Fibroblast of lung (primary cell): ENCODE measurements at places on chromosomes 7 and 10. TPM values are rescaled to one million over a fixed set of nuclear protein-coding genes. Genes with fewer than 3 reads are reported as not detected.
A peak's percentile ranks its signal among the peaks of the same experiment; 100 is the strongest.

DNA sequence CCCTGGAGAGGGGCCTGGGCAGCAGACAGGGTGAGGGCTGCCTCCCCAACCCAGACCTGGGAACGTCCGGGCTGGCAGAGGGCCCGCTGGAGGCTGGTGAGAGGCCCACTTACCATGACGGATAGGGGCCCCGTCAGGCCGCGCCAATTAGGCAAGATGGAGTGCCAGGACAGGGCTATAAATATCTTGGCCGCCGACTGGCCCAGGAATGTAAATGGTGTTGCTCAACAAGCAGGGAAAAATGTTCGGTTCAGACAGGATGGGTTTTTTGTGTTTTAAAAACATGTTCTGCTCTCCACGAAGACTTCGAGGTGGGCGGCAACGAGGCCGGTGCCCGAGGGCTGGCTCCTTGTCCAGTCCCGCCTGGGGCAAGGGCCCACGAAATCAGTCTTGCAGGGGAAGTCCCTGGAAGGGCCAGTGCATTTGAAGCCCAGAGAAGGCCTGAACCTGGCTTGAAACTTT, 35.8 kb upstream of the ELN start:
- peak; percentile 81 for DNase-seq
- H3K4me1 ChIP-seq, result peaks cover 6% of the 10 kb centered on the region
- no peak overlapping the region for H3K27ac ChIP-seq
- no peaks in the 10 kb centered on the region for H3K27me3 ChIP-seq
- no peaks in the 10 kb centered on the region for H3K36me3 ChIP-seq

GRCh38 chr10:73857446-73857845, 16.9 kb downstream of the CAMK2G start:
- H3K36me3 ChIP-seq, result peaks cover 10% of the 10 kb centered on the region
- H3K27ac ChIP-seq, result no peak overlapping the region
- H3K27me3 ChIP-seq, result no peaks in the 10 kb centered on the region
- DNase-seq, result no peak
- H3K4me1 ChIP-seq, result peaks cover 6% of the 10 kb centered on the region

- no peak for DNase-seq
- peak overlapping the region; percentile 60 for H3K4me3 ChIP-seq
- H3K27me3 ChIP-seq, result no peaks in the 10 kb centered on the region
- no peaks in the 10 kb centered on the region for H3K4me1 ChIP-seq
Observed at GRCh38 chr10:96130326-96130995, 364 bp downstream of the ZNF518A start.

DNA sequence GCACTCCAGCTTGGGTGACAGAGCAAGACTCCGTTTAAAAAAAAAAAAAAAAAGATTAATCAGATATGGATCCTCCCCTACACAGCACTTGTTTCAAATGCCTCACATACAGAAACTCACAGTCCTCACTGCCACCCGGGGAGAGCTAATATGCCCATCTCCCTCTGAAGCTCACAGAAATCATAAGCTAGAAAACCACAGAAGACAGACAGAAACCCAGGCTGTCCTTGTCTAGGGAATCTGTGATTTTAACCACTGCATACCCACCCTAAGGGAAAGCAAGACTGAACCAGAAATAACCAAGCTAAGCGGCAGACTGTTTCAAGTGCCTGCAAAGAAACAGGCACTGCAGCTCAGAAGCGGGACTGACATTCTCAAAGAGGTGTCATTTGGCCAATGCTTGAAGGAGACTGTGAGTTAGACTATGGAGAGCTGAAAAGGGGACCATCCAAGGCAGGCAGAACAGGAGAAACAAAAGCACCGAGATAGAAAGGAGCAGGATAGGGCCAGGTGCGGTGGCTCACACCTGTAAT, 37.6 kb downstream of the SLC37A3 start:
- H3K27me3 ChIP-seq, result no peaks in the 10 kb centered on the region
- H3K36me3 ChIP-seq, result no peaks in the 10 kb centered on the region
- no peak overlapping the region for H3K4me3 ChIP-seq
- no peaks in the 10 kb centered on the region for H3K4me1 ChIP-seq
- no peak for DNase-seq
- H3K27ac ChIP-seq, result no peak overlapping the region

DNA sequence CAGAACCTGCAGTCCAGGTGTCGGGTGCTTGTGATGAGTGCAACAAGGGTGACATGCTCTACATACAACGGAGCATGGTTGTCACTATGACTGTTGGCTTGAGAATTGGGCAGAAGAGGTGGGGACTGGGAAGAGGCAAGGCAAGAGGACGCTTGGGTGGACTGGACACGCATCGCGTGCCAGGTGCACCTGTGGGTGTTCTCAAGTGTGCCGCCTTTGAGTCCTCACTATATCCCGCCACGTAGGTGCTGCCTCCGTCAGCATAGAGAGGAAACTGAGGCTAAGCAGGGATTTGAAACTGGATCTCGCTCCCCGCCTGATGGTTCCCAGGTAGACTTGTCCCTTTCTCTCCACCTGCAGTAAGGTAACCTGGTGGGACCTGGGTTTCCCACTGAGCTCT, 27.2 kb downstream of the CDH23 start:
- H3K27ac ChIP-seq, result no peak overlapping the region
- H3K27me3 ChIP-seq, result no peaks in the 10 kb centered on the region
- no peak for DNase-seq
- H3K4me1 ChIP-seq, result no peaks in the 10 kb centered on the region
- no peak overlapping the region for H3K4me3 ChIP-seq
- no peaks in the 10 kb centered on the region for H3K36me3 ChIP-seq

- no peaks in the 10 kb centered on the region for H3K27me3 ChIP-seq
- H3K4me3 ChIP-seq, result no peak overlapping the region
- H3K27ac ChIP-seq, result no peak overlapping the region
Observed at GRCh38 chr7:141455723-141456122, 95.5 kb upstream of the AGK start.

- no peaks in the 10 kb centered on the region for H3K27me3 ChIP-seq
- no peaks in the 10 kb centered on the region for H3K4me1 ChIP-seq
- no peak overlapping the region for H3K27ac ChIP-seq
- no peaks in the 10 kb centered on the region for H3K36me3 ChIP-seq
- no peak overlapping the region for H3K4me3 ChIP-seq
Observed at GRCh38 chr10:124318076-124318475, 100.6 kb downstream of the OAT start.

GRCh38 chr7:38846280-38846679, 62.7 kb downstream of the VPS41 start:
- no peak overlapping the region for H3K27ac ChIP-seq
- H3K4me1 ChIP-seq, result peaks cover 3% of the 10 kb centered on the region
- H3K27me3 ChIP-seq, result no peaks in the 10 kb centered on the region
- no peak overlapping the region for H3K4me3 ChIP-seq
- peak; percentile 78 for DNase-seq
- peaks cover 2% of the 10 kb centered on the region for H3K36me3 ChIP-seq

DNA sequence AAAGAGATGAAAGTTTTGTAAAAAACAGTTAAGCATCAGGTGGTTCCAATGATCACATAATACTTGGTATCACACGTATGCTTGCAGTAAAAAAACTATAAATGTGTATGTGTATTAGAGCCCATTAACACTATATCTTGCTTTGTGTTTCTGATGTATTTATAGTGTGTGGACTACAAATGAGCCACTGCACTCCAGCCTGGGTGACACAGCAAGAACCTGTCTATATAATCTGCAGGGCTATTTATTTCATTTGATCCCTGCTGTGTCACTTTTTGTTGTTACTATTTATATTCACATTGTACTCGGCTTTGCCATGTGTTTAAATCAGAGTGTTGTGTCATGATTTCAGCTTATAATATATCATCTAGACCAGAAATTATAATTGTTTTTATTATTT, 487.8 kb upstream of the TEX47 start:
- no peaks in the 10 kb centered on the region for H3K27me3 ChIP-seq
- no peak for DNase-seq
- H3K27ac ChIP-seq, result no peak overlapping the region
- H3K4me1 ChIP-seq, result no peaks in the 10 kb centered on the region
- H3K36me3 ChIP-seq, result no peaks in the 10 kb centered on the region
- H3K4me3 ChIP-seq, result no peak overlapping the region

GRCh38 chr7:6576024-6576866, 1.0 kb upstream of the ZDHHC4 start:
- no peaks in the 10 kb centered on the region for H3K4me1 ChIP-seq
- H3K36me3 ChIP-seq, result no peaks in the 10 kb centered on the region
- H3K4me3 ChIP-seq, result no peak overlapping the region
- DNase-seq, result no peak
- H3K27ac ChIP-seq, result no peak overlapping the region

- no peak overlapping the region for H3K4me3 ChIP-seq
- DNase-seq, result no peak
- no peaks in the 10 kb centered on the region for H3K36me3 ChIP-seq
Observed at GRCh38 chr10:72292223-72292691, 18.5 kb downstream of the DDIT4 start.

DNA sequence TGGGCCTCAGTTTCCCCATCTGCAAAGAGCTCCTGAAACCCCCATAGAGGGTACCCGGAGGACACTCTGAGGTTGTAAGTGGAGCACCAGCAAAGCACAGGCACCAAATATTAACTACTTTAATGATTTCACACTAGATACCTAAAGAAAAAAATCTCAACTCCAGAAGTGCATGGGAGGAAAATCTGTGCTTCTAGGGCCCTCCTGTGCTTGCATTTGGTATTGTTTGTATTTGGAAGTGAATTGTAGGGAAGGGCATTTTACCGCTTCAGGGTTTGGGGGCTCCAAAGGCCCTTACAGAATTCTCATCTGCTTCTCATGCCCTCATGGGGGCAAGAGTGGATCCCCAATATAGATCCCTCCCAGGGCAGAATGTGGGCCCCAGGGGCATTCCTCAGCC, 22.4 kb upstream of the DRGX start:
- DNase-seq, result no peak
- H3K27ac ChIP-seq, result no peak overlapping the region
- no peaks in the 10 kb centered on the region for H3K4me1 ChIP-seq
- H3K36me3 ChIP-seq, result no peaks in the 10 kb centered on the region

GRCh38 chr10:92024700-92025099, 101.1 kb downstream of the BTAF1 start:
- no peaks in the 10 kb centered on the region for H3K4me1 ChIP-seq
- peak; percentile 70 for DNase-seq
- H3K27me3 ChIP-seq, result no peaks in the 10 kb centered on the region
- H3K4me3 ChIP-seq, result no peak overlapping the region
- H3K27ac ChIP-seq, result no peak overlapping the region

DNA sequence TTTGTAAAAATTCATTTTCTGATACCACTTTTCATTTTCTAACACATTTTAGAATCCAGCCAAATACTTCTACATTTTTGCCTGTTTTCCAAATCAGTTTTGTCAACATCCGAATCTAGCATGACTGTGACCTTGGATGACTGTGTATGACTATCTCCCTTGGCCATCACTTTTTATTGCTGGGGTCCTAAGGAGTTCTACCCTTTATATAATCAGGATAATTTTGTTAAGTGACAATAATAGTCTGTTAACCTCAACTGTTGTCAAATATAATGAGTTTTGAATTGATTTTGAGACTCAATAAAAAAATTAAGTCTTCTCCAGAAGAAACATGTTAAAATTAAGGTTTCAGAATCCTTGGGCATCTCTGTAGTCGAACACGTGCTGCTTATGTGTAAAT, 53.3 kb downstream of the SEC23IP start:
- no peaks in the 10 kb centered on the region for H3K4me1 ChIP-seq
- no peak overlapping the region for H3K4me3 ChIP-seq
- peaks cover 4% of the 10 kb centered on the region for H3K36me3 ChIP-seq
- no peaks in the 10 kb centered on the region for H3K27me3 ChIP-seq
- H3K27ac ChIP-seq, result no peak overlapping the region

DNA sequence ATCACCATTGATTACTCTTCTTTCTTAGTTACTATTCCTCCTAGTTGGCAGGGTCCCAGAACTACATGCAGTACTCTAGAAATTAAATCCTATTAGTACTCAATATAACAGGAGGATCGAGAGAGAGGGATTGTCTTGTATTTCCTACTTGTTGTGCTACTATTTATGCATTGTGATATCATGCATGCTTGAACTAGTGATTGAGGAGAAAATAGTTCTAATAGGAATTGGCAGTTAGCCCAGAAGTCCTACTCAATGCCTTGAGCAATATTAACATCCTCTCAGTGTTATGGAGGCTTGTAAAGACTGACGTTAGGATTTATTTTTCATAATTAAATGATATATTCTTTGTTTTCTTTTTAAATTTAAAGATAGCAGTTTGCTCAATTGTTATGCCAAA, 67.4 kb downstream of the FOXP2 start:
- no peak overlapping the region for H3K4me3 ChIP-seq
- no peak overlapping the region for H3K27ac ChIP-seq
- H3K36me3 ChIP-seq, result no peaks in the 10 kb centered on the region
- peak; percentile 23 for DNase-seq
- no peaks in the 10 kb centered on the region for H3K27me3 ChIP-seq

The MOGAT3 gene
- total RNA-seq, result not detected in 2 replicates

The VCL gene
- total RNA-seq, result 129 and 161 TPM in 2 replicates

The IDI2 gene
- not detected in 2 replicates for total RNA-seq

The FXYD4 gene
- not detected in 2 replicates for total RNA-seq

The FAM221A gene
- total RNA-seq, result 3.3 and 5.1 TPM in 2 replicates

The CARD11 gene
- not detected in 2 replicates for total RNA-seq

The EPHB6 gene
- 4.3 and 6.7 TPM in 2 replicates for total RNA-seq
